ENCODE measurements at places on chromosomes 4 and X. TPM values are rescaled to one million over a fixed set of nuclear protein-coding genes. Genes with fewer than 3 reads are reported as not detected.

BEX4 gene
- total RNA-seq: 0.54 TPM

SYNPO2 gene
- 1.7 TPM for total RNA-seq

TRPC5OS gene
- total RNA-seq: not detected

NSUN7 gene
- total RNA-seq: not detected

CXCL13 gene
- not detected for total RNA-seq

SMIM10 gene
- total RNA-seq: 3.6 TPM

BMP3 gene
- total RNA-seq: under 0.01 TPM

TFE3 gene
- 24.4 TPM for total RNA-seq

ZNF157 gene
- under 0.01 TPM for total RNA-seq

ZFP42 gene
- total RNA-seq: not detected

DNA sequence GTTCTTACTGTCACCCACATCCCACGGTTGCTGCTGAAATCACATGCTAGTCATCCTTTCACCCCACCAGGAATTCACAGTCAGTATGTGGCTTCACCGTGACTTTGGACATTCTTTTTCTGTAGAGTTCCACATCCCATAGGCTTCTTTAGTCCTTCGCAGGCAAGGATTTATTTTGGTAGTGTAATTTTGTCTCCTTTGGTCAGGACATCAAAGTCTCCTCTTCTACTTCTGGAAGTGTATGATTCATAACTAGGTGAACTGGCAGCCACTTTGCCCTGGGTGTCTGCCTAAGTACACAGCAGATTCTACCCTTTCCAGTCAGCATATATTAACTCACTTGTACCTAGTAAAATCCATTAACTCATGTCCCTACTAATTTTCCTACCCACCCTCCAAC is 38.3 kb upstream of the MMAA start:
- H3K27me3 ChIP-seq: peaks cover 7% of the 10 kb centered on the region
- DNase-seq: no peak
- H3K4me1 ChIP-seq: no peaks in the 10 kb centered on the region

DNA sequence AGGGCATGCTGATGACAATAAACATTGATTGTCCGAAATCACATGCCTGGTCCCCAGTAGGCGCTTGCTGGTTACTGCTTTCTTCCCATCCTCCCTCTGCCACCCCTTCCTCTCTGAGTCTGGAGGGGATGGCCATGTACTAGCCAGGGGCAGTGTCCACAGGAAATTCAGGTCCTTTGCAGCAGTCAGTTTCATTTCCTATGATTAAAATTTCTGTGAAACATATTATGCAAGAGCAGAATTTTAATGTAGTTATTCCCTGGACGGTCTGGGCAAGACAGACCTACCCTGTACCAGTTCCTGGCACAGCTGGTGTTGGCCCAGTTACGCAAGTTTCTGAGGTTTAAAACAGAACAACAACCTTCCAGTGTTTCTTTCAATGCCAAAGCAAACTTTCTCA is 28.2 kb upstream of the TLR2 start:
- no peak overlapping the region for H3K4me3 ChIP-seq
- no peaks in the 10 kb centered on the region for H3K4me1 ChIP-seq
- DNase-seq: no peak
- no peak overlapping the region for H3K27ac ChIP-seq
- no peaks in the 10 kb centered on the region for H3K36me3 ChIP-seq

DNA sequence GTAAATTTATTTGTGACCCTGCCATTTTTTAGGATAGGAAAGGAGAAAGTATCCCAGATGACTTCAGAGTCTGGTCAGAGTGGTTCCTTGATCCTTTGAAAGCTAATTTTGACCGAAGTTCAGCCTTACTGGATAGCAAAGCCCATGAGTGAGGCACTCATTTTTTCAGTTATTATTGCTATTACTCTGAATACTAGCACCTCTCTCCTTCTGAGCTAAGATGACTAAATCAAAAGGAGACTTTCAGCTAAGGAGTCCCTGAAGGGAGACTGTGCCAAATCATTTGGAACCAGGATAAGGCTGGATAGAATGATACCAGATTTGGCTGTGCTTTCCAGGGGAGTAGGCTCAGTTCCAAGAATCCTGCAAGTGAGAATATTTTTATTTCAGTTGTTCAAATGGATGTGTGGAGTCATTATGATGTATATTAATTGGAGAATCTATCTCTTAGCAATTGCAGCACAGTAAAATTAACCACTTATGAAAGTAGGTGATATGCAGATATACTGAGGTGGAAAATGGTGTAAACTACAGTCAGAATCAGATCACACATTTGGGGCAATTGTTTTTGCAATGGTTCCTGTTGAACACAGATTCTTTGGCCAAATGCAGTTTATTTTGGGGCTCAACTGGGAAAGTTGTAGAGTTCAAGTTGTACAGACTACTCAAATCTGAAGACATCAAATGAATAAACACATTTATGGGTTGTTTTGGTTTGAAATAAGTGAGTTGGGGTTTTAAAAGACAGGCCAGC is 1.2 kb downstream of the P2RY10 start:
- no peak overlapping the region for H3K27ac ChIP-seq
- no peak for DNase-seq
- no peaks in the 10 kb centered on the region for H3K4me1 ChIP-seq
- H3K4me3 ChIP-seq: no peak overlapping the region
- no peaks in the 10 kb centered on the region for H3K27me3 ChIP-seq
- no peaks in the 10 kb centered on the region for H3K36me3 ChIP-seq

DNA sequence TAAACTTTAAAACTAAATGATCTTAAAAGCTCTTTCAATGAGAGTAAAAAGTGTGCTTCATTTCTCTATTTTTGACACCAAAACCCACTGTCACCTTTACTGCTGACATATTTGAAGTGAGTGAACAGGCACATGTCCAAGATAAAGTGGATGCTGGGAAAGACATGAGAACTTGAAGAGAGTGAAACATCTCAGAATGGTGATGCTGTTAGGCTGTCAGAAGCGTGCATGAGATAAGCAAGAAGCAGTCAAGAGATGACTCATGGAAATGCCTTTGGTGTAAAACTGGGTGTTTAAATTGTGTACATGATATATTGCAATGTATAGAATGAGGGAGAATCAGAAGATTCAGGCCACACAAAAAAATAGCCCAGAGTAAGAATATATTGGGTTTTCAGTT is 21.8 kb upstream of the GBA3 start:
- H3K4me3 ChIP-seq: no peak overlapping the region
- DNase-seq: peak; percentile 13
- H3K27me3 ChIP-seq: no peaks in the 10 kb centered on the region

GRCh38 chr4:187666697-187667494 is 328.7 kb upstream of the ZFP42 start:
- no peaks in the 10 kb centered on the region for H3K36me3 ChIP-seq
- H3K4me3 ChIP-seq: no peak overlapping the region
- peak; percentile 38 for DNase-seq
- peak overlapping the region; percentile 12 for H3K27ac ChIP-seq

- peak; percentile 6 for DNase-seq
- H3K27ac ChIP-seq: no peak overlapping the region
Observed at GRCh38 chr4:43224559-43224958, 332.0 kb downstream of the GRXCR1 start.

DNA sequence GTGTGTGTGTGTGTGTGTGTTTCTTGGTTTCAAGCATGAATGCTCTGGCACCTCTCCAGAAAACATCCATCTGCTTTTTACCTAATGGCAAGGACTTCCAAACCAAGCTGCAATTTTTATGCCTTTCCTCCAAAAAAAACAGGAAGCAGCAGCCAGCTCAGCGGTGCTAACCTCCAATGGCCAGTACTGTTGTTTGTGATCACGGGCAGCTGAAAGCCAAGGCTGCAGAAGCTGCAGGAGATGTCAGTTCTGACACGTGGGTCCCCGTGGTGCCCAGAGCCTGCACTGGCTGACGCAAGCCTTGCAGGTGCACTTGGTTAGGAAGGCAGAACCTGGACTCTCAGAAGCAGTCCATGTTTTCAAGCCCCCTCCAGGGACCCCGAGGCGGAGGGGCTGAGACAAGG is 313.6 kb upstream of the DDX53 start:
- H3K36me3 ChIP-seq: no peaks in the 10 kb centered on the region
- H3K4me1 ChIP-seq: peaks cover 5% of the 10 kb centered on the region
- DNase-seq: peak; percentile 73
- no peak overlapping the region for H3K27ac ChIP-seq
- no peaks in the 10 kb centered on the region for H3K27me3 ChIP-seq

GRCh38 chr4:113109106-113109718 is 59.8 kb downstream of the ANK2 start:
- H3K4me1 ChIP-seq: no peaks in the 10 kb centered on the region
- no peak overlapping the region for H3K27ac ChIP-seq
- DNase-seq: no peak
- H3K27me3 ChIP-seq: peaks cover 2% of the 10 kb centered on the region

- no peaks in the 10 kb centered on the region for H3K27me3 ChIP-seq
- no peak for DNase-seq
- H3K27ac ChIP-seq: no peak overlapping the region
Observed at GRCh38 chr4:89263265-89263664, 44.3 kb downstream of the GPRIN3 start.

GRCh38 chr4:188930822-188931221 is 791.6 kb downstream of the TRIML1 start:
- H3K4me3 ChIP-seq: no peak overlapping the region
- H3K27ac ChIP-seq: no peak overlapping the region
- H3K36me3 ChIP-seq: no peaks in the 10 kb centered on the region
- H3K27me3 ChIP-seq: no peaks in the 10 kb centered on the region

DNA sequence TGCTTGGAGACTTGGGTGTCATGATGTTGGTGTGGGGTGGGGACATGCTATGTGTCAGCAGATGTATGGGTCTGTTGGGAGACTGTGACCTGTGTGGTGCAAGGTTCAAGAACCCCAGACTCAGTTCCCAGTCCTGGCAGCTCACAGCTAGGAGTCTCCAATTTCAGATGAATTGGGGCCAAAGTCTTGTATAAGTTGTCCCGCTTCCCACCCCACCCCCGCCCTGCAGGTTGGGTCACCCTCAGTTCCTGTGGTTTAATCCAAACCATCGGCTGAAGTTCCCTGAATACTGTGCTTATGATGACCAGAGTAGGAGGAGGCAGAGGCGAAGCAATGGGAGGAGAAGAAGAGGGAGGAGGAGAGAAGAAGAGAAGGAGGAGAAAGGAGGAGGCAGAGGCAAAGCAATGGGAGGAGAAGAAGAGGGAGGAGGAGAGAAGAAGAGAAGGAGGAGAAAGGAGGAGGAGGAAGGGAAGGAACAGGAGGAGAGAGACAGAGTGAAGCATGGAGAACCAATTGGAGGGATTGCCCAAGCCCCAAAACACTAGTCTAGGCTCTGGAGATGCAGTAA is 112.6 kb downstream of the EFNB1 start:
- DNase-seq: peak; percentile 15
- H3K4me3 ChIP-seq: no peak overlapping the region
- H3K27ac ChIP-seq: no peak overlapping the region
- H3K27me3 ChIP-seq: no peaks in the 10 kb centered on the region

- H3K4me1 ChIP-seq: peaks cover 6% of the 10 kb centered on the region
- H3K27me3 ChIP-seq: no peaks in the 10 kb centered on the region
- H3K27ac ChIP-seq: no peak overlapping the region
- DNase-seq: no peak
- no peaks in the 10 kb centered on the region for H3K36me3 ChIP-seq
- no peak overlapping the region for H3K4me3 ChIP-seq
Observed at GRCh38 chrX:9326369-9326768, 138.5 kb upstream of the TBL1X start.

DNA sequence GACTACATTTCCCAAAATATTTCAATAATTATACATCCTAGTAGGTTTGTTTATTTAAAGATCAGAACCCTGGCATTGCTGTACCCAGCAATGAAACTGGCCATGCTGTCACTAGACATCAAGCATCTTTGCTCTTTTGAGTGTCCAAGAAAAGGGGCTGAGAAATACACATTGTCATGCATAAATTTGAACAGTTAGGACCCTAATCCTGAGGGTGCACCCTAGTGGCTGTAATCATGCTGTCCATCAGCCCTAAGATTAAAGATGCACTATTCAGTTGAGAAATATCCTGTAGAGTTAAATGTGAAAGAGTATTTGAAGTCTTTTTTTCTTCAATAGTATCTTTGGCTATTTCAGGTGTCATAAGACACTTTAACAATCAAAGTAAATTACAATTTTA is 108.8 kb downstream of the NFKB1 start:
- no peak overlapping the region for H3K4me3 ChIP-seq
- no peaks in the 10 kb centered on the region for H3K27me3 ChIP-seq
- no peak overlapping the region for H3K27ac ChIP-seq
- no peaks in the 10 kb centered on the region for H3K4me1 ChIP-seq
- H3K36me3 ChIP-seq: peaks cover 49% of the 10 kb centered on the region
- DNase-seq: peak; percentile 12

DNA sequence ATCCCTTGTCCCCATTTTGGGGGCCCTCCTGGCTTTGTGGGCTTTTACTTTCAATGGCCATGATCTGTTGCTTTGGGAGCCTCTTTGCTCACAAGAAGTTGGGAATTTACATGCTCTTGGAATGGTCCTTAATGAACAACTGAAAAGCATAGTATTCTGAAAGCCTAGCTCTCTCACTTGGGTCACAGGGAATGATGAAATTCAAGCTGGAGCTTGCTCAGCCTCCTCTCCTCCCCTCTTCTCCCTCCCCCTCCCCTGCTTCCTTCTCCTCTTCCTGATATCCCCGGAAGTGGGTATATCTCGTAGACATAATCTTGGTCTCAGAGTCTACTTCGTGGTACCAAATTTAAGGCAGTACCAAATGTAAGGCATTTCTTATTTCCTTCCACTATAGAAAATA is 400.6 kb upstream of the NR3C2 start:
- H3K27ac ChIP-seq: no peak overlapping the region
- DNase-seq: no peak
- no peaks in the 10 kb centered on the region for H3K36me3 ChIP-seq
- H3K27me3 ChIP-seq: no peaks in the 10 kb centered on the region
- H3K4me3 ChIP-seq: no peak overlapping the region
- peaks cover 2% of the 10 kb centered on the region for H3K4me1 ChIP-seq

DNA sequence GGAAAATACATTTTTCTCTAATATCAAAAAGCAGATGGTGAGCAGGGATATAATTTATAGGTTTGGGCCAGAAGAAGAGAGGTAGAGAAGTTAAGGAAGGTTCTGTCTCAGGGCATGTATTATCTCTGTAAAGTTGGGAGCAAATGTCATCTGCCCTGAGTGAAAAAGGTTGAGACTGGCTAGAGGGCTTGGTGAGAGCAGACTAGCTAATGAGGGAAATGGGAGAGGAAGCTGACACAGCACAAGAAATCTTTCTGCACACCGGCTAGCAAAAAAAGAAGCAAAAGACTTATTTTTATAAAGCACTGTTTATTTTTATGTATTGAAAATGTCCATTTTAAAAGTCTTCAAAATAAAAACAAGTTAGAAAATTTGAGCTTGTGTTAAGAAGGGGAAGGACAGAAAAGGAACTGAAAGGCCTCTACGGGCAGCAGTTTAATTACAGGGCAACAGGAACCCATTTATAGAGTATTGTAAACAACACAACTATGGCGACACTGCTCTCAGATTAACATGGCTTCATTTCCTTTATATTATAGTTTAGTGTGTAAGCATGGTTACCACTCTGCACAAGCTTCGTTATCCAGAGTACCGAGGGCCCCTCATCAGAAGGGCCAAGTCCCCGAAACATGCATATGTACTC is 17.4 kb downstream of the CD40LG start:
- H3K4me1 ChIP-seq: no peaks in the 10 kb centered on the region
- no peak overlapping the region for H3K4me3 ChIP-seq

DNA sequence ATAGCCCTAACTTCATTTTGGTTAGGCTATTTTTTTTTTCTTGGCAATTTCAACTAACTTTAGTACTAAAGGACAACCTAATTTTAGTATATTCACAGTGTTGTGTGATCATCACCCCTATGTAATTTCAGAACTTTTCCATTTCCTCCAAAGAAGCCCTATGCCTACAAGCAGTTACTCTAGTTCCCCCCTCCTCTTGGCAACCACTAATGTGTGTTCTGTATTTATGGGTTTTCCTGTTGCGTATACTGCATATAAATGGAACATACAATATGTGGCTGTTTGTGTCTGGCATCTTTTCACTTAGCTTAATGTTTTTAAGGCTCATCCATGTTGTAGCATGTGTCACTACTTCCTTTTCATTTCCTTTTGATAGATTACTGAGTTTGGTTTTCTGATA is 57.6 kb downstream of the N4BP2 start:
- H3K27me3 ChIP-seq: no peaks in the 10 kb centered on the region
- H3K4me3 ChIP-seq: no peak overlapping the region
- no peaks in the 10 kb centered on the region for H3K4me1 ChIP-seq
- H3K36me3 ChIP-seq: no peaks in the 10 kb centered on the region
